ENCODE measurements at places on chromosomes 6 and 20.

- DNase-seq: no peak
These were observed 114.5 kb downstream of the MAP3K5 start for GRCh38 chr6:136677822-136678221.

DNA sequence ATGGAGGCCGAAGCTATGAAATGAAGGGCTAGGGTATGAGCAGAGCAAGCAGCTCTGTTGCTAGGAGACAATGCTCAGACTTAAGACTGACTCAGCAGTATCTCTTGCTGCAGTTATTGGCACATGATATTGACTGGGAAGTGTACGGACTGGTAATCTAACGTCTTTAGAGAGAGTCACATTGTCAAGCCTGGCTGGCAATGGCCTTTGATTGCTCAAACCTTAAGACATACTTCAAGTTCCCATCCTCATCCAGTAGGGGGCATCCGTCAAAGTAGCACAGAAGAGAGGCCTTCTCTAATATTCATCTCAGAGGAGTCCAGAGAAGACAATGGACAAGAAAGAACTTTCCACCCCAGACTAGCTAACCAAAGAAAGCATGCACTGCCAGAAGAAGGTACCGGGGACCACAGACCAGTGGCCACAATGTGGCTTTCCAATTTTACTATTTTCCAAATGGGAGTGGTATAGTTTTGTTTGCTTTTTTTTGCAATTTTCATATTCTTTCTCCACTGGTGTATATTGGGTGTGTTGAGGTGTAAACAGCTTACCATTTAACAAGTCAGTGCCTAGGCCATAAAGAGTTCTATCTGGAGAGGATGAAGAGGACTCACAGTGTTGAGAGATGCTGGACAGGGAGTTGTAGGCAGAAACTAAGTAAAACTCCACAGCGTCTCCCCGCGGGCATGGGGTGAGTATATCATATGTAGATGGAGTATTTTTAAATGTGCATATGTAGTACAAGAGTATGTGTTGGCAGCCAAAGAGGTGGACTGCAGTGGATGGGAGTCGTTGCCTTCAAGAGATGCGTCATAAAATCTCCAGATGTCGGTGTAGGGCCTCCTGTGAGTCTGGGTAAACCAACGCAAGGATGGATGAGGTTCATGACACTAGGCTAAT is 36.7 kb downstream of the LRFN2 start:
- DNase-seq: no peak

- peak; percentile 59 for DNase-seq
These were observed 25.9 kb upstream of the GTSF1L start for GRCh38 chr20:43752561-43753301.

GRCh38 chr6:105967917-105968602 is 118.1 kb upstream of the PRDM1 start:
- no peak for DNase-seq

DNA sequence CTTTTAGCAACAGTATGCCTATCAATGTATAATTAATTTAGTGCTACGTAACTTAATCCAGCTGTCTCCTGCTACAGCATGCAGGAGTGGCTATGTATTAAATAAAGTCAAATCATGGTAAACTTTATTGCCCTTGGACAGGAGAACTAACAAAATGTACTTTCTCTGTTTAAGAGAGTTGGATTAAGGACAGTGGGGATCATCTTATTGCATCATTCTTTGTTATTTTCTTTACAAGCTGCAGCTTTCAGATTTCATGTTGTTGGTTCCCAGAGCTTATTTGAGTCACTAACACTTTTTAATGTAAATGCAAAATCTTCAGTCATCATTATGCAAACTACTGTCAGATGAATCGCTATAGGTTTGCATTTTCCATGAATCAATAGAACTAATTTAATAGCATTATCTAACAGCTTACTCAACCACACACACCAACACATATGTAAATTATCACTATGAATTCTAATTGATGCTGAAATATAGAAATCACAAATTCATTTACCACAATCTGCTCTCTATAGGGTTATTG is 424.7 kb downstream of the MMUT start:
- DNase-seq: no peak
